Activated CD4-positive, alpha-beta T cell treated with anti-CD3 and anti-CD28 coated beads for 4 hours (primary cell): ENCODE measurements at places on chromosomes 1 and 21.

DNA sequence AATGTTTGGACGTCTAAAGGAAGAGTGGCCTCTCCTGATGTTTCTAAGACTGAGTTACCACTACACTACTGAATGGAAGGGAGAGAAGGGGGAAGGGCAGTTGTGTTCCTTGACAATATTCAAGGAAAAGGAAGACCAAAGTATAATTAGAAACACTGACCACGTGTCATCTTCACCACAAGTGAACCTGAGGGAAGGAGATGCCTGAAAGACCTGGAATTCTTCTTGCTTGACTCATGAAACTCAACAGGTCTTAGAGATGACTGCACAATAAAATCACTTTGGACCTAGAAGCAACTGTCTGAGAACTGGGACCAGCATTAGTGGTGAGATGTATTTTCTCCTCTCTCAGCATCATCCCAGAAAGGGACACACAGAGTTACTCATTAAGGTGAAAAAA, 56.7 kb downstream of the PTPN14 start:
- no peak for DNase-seq

GRCh38 chr1:170692866-170693575, 29.1 kb downstream of the PRRX1 start:
- no peak for DNase-seq

DNA sequence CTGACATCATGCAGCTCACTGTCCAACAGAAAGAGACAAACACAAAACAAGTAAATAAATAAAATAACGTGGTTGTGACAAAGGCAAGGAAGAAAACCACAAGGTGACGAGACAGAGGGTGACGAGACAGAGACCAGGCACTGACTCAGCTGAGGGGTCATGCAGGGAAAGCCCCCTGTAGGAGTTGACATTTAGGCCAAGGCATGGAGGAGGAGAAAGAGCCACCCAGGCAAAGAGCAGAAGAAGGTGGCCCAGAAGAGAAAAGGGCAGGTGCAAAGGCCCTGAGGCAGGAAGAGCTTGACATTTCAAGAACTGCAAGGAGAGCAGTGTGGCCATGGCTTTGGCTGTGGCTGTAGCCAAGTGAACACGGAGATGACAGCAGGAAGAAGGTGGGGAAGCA, 65.1 kb upstream of the ID3 start:
- peak; percentile 61 for DNase-seq

DNA sequence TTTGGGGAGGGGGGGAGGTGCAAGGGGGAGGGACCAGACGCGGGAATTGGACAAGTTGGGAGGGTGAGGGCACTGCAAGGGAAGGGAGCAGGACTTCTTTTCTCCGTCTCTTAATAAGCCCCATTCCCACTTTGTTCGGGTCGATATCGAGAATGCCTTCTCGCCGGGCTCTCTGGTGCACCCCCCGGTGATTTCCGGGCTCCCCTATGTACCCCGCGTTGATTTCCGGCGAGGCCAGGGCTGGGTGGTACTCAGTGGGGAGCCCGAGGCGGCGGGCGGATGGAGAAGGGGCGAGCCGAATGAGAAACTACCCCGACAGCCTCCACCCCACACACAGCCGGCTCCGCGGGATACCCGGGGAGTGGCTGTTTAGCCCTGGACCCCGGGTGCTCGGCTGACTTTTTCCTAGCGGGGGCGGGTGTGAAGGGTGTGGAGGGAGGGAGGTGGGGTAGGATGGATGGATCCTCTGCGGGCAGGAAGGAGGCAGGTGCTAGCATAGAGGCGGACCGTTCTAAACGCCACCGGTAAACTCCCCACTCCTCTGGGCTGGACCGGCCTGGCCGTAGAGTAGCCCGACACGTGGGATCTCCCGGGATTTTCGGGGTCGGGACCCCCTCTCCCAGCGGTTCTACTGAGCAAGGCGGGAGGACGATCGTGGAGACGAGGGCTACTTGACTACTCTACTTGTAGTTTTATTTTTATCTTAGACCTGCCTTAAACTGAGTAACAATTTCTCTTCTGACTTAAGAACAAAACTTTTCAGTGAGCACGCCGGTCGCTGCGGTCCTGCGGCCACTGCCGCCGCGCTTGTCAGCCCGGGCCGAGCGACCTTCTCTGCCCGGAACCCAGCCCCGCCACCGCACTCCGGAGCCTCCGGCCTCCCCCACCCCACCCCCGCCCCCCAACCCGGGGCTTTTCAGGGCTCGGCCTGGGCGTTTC, 1.0 kb downstream of the RNF220 start:
- DNase-seq, result no peak

GRCh38 chr1:174217787-174218574, 58.7 kb downstream of the RABGAP1L start:
- no peak for DNase-seq

GRCh38 chr1:30135698-30136097, 587.7 kb downstream of the MATN1 start:
- DNase-seq, result no peak

- DNase-seq, result no peak
Measured at GRCh38 chr1:36142121-36142520, 7.2 kb downstream of the TRAPPC3 start.

DNA sequence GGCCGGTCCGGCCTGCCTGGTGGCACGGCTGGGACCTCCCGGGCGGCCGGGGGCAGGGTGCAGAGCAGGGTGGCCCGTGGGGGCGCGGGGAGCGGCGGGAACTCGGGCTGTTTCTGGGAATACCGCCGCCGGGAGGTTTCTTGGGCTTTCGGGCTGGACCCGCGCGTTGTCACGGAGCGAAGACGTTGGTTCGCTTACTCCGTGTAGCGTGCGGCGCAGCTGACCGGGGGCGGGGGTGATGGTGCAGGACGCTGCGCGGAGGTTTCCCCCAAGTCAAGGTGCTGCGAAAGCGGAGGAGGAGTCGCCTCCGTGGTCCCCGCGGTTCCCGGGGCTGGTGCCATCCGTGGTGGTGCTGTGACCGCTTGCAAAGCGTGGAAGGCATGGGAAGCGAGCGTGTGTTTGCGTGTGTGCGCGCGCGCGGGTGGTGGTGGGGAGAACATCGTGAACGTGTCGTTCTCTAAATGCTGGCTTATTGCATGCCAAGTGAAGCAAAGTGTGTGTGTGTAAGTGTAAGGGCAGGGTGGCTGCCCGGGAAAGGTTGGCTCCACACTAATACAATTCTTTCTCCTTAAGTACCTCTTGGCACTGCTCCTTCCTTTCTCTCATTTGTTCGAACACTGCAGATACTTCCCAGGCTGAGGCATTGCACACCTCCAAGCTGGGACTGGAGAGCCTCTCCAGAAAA, 1.1 kb downstream of the RYR2 start:
- no peak for DNase-seq

GRCh38 chr1:233945573-233945972, 41.1 kb downstream of the SLC35F3 start:
- DNase-seq, result no peak

DNA sequence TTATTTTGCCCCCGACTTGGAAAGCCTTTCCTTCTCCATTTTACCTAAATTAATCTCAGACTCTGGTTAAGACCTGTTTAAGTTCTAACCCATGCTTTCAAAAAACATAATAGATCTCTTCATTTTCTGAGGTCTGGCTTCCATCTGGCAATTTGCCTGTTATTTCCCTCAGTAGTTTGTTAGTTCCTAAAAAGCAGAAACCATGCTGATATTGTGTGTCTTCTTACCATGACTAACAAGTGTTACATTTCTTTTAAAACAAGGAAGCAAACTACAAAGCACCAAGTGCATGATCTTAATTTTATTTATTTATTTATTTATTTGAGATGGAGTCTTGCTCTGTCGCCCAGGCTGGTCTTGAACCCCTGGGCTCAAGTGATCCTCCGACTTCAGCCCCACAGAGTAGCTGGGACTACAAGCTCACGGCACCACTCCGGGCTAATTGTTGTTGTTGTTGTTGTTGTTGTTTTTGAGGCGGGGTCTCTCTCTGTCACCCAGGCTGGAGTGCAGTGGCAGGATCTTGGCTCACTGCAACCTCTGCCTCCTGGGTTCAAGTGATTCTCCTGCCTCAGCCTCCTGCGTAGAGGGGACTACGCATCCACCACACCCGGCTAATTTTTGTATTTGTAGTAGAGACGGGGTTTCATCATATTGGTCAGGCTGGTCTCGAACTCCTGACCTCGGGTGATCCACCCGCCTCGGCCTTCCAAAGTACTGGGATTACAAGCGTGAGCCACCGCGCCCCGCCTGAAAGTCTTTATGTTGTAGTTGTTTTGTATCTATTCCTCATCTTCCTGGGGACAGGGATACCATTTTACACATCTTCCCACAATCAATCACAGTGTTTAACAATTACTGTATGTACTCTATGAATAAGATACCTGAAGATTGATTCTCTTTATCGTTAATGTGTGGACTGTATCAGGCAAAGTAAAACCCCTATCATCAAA, 1.3 kb upstream of the PATJ start:
- no peak for DNase-seq

DNA sequence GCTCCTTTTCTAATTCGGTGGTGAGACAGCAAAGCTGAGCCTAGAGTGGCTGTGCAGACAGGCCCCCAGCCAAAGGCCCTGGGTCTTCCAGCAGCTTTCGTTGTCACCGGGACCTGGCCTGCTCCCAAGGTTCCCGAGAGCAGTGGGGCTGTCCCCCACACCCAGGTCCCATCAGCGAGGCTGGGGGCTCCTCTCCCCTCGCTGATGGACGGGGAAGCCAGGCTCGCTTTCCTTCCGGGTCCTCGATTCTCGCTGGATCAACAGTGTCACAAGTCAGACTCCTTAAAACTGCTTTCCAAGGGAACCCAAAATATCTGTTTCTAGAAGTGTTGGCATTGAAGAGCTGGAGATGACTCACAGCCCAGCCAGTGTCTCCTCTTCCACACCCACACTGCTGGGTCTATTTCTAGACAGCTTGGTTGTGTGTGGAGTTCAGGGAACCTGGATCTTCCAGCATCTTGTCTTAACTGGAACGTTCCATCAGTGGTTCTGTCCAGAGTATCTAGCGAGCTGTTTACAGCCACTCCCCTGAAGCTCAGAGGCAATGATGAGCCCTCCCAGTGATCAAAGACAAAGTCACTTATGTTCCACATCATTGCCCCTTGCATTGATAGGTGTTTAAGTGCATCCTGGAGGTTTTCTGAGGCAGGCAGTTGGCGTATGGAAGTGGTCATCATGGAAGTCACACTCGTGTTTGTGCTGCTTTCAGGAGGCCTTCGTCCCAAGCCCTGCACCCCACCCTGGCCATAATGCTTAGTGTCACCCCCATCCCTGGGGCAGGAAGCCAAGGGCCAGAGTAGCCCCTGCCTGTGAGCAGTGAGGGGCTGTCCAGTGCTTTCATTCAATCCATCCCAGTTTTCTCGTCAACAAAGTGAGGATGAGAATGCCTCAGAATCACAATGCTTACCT, 35.2 kb downstream of the RRP1 start:
- no peak for DNase-seq

GRCh38 chr1:178646821-178647220, 78.2 kb upstream of the RALGPS2 start:
- DNase-seq, result no peak

DNA sequence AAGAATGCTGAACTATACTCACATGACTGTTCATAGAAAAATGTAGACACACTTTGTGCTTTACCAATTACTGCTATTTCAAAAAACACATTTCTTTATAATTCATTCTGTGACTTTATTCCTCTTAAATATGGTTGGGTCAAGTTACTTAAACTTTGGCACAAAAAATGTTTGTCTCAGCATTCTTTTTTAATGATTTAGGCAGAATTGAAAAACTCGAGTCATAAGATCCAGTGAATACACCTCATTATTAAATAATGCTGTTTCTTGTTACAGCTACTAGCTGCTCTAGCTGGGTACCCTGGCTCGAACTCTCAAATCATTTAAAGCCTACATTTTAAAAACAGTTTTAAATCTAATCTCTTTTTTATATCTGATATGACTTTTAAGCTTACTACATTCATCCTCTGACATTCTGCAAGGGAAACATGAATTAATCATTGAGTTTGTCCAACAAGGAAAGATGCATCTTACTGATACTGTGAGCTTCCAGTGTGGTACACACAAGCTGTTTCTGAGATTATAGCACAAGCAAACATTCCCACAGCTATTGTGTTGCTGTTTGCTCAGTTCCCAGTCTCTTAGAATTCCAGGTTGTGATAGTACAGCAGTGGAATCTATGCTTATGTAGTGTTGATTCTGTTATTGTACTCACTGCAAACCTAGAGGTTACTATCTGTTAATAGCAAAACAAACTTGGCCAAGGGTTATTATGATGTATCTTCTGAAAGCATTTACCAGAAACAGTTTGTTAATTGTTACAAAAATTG, 746.5 kb downstream of the USP25 start:
- DNase-seq, result no peak

DNA sequence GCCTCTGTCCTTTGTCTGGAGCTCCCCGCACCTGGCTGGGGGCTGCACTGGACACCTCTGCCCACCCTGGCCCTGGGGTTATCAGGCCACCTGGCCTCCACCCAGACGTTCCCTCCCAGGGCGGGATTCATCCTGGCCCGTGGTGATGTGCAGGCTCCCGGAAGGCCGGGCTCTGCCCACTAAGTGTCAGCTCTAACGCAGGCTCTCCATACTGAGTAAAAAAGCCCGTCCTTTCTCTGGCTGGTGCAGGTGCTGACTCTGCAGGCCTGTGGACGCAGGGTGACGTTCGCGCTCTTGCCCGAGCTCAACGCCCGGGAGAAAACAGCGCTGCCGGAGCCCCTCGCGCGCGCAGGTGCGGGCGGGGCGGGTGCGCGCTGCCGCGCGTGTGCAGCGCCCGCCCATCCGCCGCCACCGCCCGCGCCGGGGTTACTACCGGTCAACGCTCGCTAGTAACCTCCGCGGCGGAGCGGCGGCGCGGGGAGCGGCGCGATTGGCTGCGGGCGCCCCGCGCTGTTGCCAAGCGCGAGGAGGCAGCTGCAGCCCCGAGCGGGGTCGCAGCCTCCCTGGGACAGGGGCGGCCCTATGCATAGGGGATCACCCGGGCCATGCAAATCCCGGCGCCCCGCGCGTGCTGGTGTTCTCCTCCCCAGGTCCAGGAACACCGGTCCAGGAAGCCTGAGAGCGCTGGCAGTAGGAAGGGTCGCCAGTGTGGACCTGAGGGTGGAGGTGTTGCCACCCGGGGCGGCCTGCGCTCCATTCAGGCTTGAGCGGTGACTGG, 15.7 kb downstream of the ABCG1 start:
- DNase-seq, result peak; percentile 67

DNA sequence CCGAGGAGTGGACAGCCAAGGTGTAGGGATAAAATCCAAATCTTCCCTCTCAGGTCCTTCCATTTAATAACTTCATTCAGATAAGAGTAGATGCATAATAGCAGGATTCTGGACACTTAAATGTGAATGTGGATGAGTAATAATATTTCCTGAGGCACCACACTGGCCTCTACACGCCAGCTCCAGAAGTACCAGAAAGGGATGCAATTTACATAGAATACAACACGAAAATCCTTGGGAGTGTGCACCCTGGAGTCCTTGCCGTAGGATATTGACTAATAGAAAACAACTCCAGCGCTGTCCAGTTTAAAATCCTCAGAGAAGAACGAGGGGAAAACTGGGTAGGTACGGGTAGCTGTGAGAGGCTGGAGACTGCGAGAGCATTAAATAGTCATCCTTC, 6.9 kb downstream of the PLXNA2 start:
- DNase-seq, result no peak
